HT1080 (cell line): ENCODE measurements at places on chromosomes 3 and 15.

GRCh38 chr3:38067508-38068233 is 28.7 kb downstream of the DLEC1 start:
- DNase-seq = no peak

- DNase-seq = no peak
Measured at GRCh38 chr3:111725706-111726105, 130.6 kb upstream of the ZBED2 start.

- DNase-seq = no peak
Measured at GRCh38 chr15:66462627-66463026, 34.9 kb downstream of the SNAPC5 start.

- DNase-seq = peak; percentile 46
Measured at GRCh38 chr3:135911110-135911509, 54.4 kb upstream of the PPP2R3A start.

DNA sequence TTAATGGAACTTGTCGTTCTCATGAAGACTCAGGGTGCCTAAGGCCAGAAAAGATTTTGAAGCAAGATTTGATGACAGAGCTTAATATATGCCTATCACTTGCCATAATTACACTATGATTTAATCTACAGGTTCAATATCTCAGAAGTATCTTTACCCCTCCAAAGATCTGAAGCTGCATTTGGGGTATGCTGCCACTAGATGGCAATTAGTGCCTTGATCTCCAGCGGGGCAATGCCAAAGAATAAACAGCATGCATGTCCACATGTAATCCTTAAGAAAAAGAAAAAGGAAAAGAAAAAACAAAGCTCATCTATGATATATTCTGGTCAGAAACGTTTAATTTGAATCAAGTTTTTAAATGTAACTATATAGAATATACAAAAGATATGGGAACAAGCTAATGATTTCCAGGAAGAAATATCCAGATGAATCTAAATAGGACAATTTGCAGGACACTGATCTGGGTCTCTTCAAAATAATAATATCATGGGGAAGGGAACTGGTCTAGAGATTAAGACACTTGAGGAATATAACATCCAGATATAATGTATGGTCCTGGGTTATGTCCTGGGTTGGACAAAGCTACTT is 55.0 kb upstream of the SOX14 start:
- DNase-seq = no peak

DNA sequence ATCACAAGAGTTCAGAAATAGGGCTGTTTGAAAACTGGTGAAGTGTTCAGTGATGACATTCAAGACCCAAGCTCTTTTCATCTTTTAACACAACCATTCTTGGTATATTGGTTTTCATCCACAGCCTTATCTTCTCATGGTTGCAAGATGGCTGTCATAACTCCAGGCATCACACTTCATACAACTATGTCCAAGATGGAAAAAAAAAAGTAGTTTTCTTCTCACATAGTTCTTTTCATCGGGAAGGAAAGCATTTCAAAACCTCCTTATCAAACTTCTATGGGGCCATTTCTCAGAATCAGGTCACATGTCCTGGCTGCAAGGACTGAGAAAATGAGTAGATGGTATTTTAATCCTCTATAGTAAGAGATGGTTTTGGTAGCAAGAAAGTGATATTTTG is 21.1 kb upstream of the MFSD1 start:
- DNase-seq = no peak

DNA sequence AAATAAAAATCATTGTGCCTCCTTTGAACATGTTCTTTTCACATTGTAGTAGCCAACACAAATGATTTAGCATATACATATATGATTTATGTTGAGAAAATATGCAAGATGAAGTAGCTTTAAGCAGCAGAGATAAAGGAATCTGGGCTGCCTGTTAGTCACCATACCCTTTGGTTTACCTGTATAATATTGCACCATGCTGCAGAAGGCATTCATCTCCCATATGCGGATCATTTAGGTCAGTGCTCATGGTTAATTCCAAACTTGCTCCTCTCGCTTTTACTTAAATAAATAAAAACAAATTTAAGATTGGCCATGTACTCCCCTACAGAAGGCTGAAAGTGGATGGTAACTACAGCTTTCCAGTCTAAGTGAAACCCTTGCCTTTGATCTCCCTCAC is 86.7 kb upstream of the TBL1XR1 start:
- DNase-seq = no peak

- DNase-seq = no peak
Measured at GRCh38 chr15:69565066-69565655, 112.5 kb downstream of the RPLP1 start.

GRCh38 chr3:108590460-108590859 is 938 bp downstream of the DZIP3 start:
- DNase-seq = no peak

DNA sequence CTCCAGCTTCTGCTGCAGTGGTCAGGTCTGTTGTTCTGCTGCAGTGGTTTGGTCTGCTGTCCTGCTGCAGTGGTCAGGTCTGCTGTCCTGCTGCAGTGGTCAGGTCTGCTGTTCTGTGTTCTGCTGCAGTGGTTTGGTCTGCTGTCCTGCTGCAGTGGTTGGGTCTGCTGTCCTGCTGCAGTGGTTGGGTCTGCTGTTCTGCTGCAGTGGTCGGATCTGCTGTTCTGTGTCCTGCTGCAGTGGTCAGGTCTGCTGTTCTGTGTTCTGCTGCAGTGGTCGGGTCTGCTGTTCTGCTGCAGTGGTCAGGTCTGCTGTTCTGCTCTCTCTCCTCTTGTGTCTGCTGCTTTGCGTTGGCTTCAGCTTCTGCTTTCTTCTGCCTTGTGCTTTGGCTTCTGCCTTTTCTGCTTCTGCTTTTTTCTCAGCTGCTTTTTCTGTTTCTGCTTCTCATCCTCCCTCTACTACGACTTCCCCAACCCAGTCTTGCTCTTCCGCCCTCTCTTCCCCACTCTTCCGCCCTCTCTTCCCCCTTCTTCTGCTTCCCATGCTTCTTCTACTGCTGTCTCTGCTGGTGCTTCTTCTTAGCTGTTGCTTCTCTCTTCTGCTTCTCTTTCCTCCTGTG is 50.7 kb downstream of the FAM43A start:
- DNase-seq = no peak

- DNase-seq = no peak
Measured at GRCh38 chr15:48413304-48413703, 82.1 kb downstream of the DUT start.

GRCh38 chr15:42150219-42150970 is 6.0 kb downstream of the PLA2G4F start:
- DNase-seq = no peak

GRCh38 chr3:73784686-73785392 is 160.1 kb upstream of the PDZRN3 start:
- DNase-seq = peak; percentile 14

GRCh38 chr15:90002428-90002844 is 1.3 kb downstream of the ZNF710 start:
- DNase-seq = peak; percentile 25

- DNase-seq = no peak
Measured at GRCh38 chr15:69478259-69478781, 25.7 kb downstream of the RPLP1 start.

GRCh38 chr3:130956721-130957120 is 62.8 kb downstream of the ATP2C1 start:
- no peak for DNase-seq

- DNase-seq = peak; percentile 71
Measured at GRCh38 chr3:72938471-72939265, 50.8 kb downstream of the GXYLT2 start.

GRCh38 chr3:134804508-134805480 is 9.7 kb downstream of the EPHB1 start:
- DNase-seq = no peak

DNA sequence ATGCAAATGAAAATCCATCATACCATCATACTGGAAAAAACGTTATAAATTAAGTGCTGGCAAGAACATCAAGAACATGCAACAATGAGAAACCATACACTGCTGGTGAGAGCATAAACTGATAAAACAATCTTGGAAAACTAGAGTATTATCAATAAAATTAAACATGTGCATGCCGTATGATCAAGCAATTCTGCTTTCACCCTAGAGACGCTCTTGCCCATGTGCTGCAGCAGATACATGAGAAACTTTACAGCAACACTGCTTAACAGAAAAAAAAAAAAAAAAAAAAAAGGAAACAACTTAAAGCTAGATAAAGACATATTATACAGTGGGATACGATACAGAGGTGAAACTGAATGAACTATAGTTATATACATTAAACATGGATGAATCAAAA is 21.8 kb downstream of the SPG11 start:
- DNase-seq = no peak

- DNase-seq = no peak
Measured at GRCh38 chr3:78601249-78601648, 1166.5 kb downstream of the ROBO1 start.

DNA sequence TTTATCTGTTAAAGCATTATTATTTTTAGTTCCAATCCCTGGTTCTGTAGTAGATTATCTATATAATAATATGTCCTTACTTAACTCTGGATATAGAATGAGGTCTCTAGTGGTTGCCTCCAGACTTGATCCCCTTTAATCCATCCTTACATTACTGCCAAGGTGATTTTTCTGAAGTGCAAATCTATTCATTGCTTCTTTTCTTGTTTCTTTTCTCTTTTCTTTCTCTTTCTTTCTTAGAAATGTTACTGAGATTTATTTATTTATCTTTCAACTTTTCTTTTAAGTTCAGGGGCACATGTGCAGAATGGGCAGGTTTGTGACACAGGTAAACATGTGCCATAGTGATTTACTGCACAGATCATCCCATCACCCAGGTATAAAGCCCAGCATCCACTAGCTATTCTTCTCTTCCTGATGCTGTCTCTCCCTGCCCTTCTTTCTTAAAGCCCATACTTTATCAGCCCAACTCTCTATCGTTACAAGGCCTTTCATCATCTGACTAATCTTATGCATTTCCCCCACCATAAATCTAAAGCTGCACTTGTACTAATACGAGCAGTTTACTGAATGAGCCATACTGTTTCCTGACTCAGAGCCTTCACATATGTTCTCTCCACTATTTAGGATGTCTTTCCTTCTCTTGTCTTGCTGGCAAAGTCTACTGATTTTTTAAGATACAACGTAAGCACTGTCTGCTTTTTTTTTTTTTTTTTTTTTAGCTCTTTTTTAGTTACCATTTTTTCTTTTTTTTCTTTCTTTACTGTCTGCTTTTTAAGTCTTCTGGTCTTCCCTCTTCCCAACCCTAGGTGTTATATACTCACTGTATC is 4.6 kb downstream of the GLCE start:
- peak; percentile 67 for DNase-seq

GRCh38 chr3:11154036-11154952 is at the start of gene HRH1:
HRH1 (plus strand) TSS chr3:11154493; CDS start chr3:11259038, 104,545 bp downstream.
- DNase-seq = no peak

GRCh38 chr3:39638301-39638700 is 170.8 kb downstream of the MOBP start:
- DNase-seq = no peak

GRCh38 chr15:95715116-95715903 is 615.2 kb upstream of the NR2F2 start:
- no peak for DNase-seq

DNA sequence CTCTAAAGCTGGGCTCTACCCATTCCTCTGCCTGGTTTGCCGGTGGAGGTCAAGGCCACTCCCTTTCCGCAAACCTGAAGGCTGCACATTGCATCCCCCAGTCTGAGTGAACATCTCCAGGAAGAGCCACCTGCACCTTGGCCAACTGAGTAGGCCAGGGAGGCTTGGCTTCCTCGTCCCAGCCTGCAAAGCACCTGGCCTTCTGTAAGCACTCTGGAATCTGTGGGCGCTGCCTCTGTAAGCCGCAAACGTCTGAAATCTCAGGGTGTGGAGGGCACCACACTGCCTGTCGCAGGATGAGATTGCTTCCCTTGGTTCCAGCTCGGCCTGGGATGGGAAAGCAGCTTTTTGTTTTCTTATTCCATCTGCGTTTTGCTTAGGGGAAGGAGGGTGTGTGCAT is 81.3 kb downstream of the SEC22A start:
- DNase-seq = no peak

DNA sequence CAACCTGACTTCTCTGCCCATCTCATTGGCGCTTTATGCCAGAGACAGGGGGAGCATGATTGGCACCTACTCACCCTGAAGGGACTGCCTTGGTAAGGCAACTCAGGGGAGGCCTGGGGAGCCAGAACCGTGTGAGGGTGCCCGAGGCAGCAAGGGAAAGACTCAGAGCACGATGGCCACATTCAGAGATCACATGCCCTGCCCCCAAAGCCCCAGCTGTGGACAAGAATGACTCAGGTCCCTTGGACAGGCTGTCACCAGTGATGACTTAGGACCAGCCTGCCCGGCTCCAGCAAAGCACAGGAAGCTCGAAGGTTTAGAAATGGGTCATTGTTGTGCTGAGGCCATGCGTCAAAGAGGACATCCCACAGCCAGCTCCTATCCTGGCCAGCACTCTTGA is 49.1 kb upstream of the LIMD1 start:
- DNase-seq = peak; percentile 50

- DNase-seq = no peak
Measured at GRCh38 chr3:126745760-126746394, 41.8 kb downstream of the CHCHD6 start.

- DNase-seq = no peak
Measured at GRCh38 chr15:90101130-90101968, 919 bp downstream of the IDH2 start.

DNA sequence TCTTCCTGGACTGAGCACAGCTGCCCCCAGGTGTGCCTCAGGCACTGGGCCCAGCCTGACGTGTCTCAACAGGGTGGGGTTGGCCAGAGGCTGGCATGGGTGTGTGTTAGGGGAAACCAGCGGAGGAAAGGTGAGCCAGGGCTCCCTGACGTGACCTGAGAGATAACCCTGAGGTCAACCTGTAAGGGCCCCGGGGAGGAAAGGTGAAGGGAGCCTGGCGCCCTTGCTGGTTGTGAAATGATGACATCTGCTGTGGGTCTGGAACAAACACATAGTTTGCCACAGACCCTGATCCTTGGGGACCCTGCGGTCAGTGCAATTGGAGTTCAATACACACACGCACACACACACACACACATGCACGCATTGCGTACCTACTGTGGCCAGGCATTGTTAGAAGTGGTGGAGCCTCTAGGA is 100.2 kb upstream of the TLE3 start:
- DNase-seq = no peak

DNA sequence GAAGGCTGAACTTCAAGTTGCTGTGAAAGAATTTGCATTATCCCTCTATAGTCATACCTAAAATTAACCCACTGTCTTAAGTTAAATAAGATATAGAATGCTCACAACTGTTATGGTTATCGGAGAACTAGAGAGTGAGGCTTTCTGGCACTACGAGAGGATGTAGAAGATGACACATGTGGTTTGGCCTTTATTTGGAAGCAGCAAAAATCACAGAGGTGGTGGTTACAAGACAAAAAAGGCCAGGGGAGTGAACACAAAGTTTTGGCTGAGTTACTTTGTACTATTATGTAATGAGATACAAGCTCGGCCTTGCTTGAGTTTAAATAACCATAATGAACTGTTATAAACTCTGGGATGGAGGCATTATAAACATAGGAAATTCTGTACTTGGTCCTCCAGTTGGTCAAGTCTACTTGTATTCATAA is 78.3 kb upstream of the ICE2 start:
- no peak for DNase-seq

- peak; percentile 67 for DNase-seq
Measured at GRCh38 chr3:112519424-112520001, 20.2 kb upstream of the BTLA start.

- DNase-seq = no peak
Measured at GRCh38 chr3:51622868-51623267, 48.2 kb upstream of the TEX264 start.
